ENCODE measurements at places on chromosomes 1 and 21.
A peak's percentile ranks its signal among the peaks of the same experiment; 100 is the strongest.

DNA sequence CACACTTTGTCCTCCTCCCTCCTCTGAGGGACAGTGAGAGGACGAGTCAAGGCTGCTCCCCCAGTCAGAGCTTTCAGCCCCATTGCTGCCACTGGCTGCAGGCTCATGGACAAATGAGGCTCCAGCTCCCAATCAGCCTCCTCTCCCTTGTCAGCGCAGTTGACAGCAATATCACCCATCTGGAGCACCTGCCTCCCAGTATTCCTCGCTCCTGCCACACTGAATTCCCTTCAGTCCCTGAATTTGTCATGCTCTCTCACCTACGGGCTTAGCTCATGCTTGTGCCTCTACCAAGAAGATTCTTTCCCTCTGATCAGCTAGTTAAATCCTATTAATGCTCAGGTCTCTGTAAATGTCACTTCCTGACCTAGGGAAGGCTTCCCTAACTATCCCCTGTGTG, 54.4 kb upstream of the SYT6 start:
- DNase-seq, result no peak

DNA sequence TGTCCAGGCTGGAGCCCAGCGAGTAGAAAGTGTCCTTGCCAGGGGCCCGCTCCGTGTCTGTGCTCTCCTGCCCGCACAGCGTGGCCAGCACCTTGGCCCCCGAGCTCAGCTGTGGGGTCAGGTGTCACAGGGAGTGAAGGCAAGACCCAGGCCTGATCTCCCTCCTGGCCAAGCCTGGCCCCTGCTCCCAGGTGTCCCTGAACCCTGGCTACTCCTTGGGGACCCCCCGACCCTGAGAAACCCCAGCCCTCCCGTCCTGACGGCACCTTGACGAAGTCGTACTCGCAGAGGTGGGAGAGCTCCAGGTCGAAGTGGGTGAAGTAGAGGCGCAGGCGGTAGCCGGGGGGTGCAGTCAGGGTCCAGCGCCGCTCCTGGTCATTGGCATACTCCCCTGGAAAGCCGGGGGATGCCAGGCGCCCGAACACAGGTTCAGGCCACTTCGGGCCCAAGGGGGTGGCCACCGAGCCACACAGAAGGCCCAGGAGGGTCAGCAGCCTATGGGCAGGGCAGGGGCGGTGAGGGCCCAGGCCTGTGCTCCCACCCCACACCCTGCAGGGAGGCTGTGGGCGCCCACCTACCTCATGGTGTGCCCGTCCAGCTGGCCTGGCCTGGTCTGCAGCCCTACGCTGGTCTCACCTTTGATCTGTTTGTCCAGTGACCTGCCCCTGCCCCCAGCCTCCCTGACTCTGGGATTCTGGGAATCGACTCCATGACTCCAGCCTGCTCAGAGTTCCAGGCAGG, at the start of gene MASP2:
Gene MASP2 (minus strand): TSS at position 615 of the 741 bp plus-strand sequence. CDS start 32 bp downstream, at position 583.
- no peak for DNase-seq

DNA sequence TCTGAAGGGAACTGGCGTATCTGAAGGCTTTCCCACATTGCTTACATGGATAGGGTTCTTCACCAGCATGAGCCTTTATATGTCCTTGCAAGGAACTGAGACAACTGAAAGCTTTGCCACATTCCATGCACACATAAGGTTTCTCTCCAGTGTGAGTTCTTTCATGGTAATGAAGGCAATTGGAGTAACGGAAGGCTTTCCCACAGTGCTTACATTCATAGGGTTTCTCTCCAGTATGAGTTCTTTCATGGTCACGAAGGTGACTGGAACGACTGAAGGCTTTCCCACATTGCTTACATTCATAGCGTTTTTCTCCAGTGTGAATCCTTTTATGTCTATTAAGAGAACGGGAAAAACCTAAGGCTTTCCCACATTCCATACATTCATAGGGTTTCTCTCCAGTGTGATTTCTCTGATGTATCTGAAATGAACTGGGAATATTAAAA, 15.0 kb downstream of the ZNF124 start:
- no peak for DNase-seq

DNA sequence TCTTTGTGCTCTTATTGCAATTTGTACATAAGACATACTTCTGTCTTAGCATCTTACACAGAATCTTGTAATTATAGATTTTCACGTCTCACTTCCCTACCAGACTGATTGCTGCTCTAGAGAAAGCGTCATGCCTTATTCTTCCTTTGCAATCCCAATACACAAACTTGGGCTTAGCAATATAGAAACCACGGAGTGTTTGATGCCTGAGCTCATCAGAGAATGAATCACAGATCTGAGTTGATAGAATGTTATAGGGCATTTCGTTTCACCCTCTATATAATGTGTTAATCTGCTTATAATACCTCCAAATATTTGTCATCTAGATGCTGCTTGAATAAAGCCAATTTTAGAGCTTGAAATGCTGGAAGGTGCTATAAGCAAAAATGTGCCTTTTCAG, 6.6 kb downstream of the FMO1 start:
- DNase-seq, result peak; percentile 53

DNA sequence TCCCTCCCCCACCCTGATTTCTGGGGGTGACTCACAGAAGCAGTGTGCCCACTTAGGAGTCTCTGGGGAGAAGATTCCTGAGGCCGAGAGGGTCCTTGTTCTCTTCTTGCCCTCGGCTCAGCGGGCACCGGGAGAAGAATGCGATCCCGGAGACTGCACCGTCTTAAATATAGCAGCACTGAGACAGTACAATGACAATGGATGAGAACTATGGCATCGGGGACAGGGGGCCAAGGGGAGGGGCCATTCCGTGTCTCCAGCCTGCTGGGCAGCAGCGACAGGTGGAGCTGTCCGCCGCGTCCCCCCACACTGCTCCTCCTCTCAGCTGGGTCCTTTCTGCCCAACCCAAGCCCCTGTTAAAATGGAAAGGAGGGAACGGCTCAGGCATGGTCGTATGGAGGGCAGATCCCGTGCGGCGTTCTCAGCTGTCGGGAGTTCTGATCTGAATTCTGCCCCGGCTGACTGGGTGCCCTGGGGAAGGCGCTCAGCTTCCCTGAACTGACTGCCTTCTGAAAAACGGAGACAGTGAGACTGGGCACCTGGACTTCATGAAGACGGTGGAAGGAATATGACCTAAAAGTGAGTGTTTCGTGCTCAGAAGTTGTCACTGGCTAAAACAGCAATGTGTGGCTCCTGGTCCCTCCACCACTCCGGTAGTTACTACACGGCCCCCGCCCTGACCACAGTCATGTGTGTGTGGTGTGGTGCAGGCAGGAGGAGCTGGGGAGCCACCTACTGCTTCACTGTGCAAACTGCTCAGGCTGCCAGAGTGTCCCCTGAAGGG, at the start of gene MYOM3:
Gene MYOM3 (minus strand): TSS at position 140 of the 784 bp plus-strand sequence. CDS start 3,499 bp downstream, outside the sequence.
- peak; percentile 15 for DNase-seq

- no peak for DNase-seq
Measured at GRCh38 chr1:202317941-202318925, 23.5 kb downstream of the UBE2T start.

GRCh38 chr1:150271291-150271959, 1.2 kb upstream of the C1orf54 start:
- no peak for DNase-seq

All from HS-5 (cell line).